NCI-H2107 (cell line): ENCODE measurements at places on chromosomes 6 and 20.

- DNase-seq = no peak
These were observed 40.1 kb downstream of the CYP24A1 start for GRCh38 chr20:54133434-54134427.

DNA sequence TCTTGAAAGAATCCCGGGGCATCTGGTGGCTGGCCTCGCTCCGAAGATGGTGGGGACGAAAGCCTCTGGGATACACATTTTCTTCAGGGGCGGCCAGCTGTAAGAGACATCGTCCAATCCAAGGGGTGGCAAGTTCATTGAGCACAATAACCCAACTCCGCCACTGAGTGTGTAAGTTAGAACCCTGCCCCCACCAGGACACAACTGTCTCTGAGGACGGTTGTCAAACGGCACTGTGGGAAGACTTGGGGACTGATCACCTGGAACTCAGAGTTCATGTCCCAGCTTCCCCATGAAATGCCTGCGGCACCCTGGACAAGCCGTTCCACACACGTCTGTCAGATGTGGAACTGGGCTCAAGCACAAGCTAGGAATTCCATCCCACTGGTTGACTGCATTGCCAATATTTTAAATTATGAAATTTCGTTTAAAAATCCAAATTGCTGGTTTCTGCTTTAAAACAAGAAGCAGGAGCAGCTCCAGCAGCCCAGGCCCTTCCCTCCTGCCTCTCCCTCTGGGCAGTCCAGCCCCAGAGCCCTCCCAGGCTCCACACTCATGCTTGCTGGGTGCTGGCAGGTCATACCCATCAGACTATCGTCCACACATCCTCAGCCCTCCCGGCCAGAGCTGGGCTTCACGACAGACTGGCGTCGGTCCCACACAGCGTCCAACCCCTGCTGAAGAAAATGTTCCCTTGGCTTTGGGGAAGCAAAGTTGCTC is 80.9 kb upstream of the AFDN start:
- DNase-seq = no peak

DNA sequence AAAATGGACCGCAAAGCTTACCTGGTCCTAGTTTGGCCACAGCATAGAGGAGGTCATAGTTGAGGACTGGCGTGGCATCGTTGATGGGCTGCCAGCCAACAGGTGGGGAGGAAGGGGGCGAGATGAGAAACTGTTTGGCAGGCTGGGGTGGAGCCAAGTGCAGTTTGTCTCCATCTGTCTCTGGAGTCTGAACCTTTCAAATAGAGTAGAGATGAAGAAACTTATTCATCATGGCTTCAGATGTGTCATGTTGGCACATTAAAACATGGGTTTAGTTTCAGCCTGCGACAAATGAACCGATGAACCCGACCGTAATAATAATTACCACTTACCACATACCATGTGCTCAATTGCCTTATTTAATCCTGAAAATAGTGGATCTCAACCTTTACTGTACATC is 75.9 kb upstream of the ENPP5 start:
- no peak for DNase-seq

GRCh38 chr6:28922004-28922820 is 1.6 kb downstream of the TRIM27 start:
- no peak for DNase-seq

DNA sequence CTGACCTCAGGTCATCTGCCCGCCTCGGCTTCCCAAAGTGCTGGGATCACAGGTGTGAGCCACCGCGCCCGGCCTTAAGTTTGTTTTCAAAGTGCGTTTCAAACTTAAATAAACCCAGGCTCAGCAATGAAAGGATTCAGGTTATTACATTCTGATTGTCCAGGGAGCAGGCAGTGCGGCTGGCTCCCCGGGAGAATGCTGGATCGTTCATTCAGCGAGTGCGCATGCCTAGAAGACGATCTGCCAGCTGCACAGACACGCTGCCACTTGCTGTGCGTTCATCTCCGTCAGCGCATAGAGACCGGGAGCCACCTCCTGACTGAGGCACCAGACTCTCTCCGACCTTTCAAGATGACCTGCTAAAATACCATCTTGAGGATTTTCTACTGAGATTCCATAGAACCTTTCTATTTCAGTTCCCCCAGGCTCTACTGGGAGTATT is 163.9 kb upstream of the ZNF217 start:
- no peak for DNase-seq

- no peak for DNase-seq
These were observed 545 bp upstream of the VSX1 start for GRCh38 chr20:25082498-25082873.

DNA sequence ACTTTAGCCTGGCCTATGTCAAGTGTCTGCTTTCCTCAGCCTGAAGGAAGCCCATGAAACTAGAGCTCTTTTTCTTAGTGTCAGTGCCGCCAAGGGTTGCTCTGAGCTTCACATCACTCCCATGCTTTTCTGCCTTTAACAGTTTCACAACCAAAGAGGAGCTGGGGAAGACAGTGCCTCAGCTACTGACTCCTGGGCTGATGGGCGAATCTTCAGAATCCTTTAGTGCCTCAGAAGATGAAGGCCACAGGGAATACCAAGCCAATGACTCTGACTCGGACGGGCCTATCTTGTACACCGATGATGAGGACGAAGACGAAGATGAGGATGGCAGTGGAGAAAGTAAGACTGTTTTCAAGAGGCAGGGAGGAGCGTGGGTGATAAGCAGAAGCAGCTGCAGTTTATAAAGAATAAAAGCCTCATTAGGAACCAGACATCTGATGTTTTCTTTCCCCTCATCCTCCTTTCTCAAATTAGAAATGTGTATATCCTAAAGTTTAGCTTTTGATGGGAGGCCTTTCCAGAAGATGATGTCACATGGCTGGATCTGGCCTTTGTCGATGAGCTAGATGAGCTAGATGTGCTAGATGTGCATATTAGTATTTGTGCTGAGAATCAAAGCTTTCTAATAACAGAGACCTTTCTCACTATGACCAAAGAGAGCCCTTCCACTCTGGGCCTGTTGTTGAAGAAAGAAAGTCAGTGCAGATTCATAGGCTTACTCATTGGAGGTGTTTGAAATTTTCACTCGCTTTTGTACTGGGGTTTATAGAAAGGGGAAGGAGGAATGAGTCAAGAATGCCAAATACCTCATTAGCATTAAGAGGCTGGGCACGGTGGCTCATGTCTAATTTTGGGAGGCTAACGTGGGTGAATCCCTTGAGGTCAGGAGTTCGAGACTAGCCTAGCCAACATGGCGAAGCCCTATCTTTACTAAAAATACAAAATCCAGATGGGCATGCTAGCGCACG is 70.7 kb upstream of the LTV1 start:
- DNase-seq = no peak

- no peak for DNase-seq
These were observed 159.4 kb downstream of the QRSL1 start for GRCh38 chr6:106788761-106789160.

DNA sequence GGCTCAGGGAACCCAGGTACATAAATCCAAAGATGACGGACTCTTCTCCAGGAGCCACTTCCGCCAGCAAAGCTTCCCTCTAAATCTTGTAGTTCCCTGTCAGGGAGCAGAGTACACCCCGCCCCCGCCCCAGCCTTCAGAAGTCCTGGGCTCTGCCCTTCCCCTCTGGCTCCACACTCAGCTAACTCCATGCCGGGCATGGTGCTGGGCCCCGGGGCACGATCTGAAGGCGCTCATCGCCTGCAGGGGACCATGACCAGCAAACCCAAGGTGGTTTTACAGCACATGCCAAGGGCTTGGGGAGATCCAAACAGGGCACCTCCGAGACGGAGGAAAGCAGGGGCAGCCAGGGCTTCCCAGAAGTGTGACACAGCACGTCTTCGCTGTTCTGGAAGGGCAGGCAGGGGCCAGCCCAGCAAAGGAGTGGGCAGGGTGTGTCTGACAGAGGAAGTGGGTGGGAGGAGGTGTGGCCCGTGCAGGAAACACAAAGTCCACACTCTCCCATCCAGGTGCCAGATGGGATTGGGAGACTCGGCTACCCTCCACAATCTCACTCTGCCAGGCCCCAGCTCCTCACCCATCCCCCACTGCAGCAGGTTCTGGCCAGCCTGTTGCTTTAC is 41.6 kb upstream of the SLC22A2 start:
- DNase-seq = no peak

GRCh38 chr6:34486106-34486740 is 20.3 kb downstream of the PACSIN1 start:
- no peak for DNase-seq
